ENCODE measurements at places on chromosomes 12 and 14.

DNA sequence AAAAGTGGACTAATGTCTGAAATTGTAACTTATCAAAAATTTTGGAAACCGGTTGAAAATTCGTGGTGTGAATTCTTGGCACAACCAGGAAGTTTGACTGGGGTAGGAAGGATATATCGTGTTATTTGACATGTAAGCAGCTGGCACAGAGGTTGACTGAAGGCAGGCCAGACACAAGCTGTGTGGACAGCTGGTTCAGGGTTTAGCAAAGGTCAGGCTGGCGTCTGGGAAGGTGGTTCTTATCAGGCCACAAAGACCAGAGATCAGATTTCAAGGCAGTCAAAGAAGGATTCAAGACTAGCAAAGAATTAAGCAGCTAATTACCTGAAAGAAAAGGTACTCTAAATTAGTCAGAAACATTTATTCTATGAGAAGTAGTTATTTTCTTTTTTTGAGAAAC lies 450.2 kb upstream of the MDGA2 start:
- DNase-seq, result no peak

GRCh38 chr12:122099856-122100255 lies 21.3 kb downstream of the MLXIP start:
- DNase-seq, result no peak

GRCh38 chr12:70110085-70110484 lies 133.1 kb upstream of the CNOT2 start:
- DNase-seq, result no peak

DNA sequence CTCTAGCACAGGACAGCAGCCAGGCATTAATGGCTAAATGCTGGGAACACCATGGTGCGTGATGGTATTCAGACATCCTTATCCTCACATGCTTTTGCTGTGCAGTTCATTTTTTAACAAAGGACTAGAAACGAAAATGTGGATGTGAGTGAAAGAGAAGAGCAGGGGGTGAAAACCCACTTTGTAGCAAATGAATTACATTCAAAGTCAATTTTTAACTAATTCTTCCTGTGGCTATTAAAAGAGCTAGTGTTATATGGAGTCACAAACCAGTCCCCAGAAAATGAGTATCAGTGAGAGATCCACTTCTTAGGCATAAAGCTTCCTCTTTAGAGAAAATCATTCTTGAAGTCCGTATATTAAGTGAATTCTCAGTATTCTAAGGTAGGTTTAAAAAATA lies 592.0 kb upstream of the LMO3 start:
- no peak for DNase-seq

GRCh38 chr14:97331526-97331925 lies 534.3 kb downstream of the VRK1 start:
- no peak for DNase-seq
